ENCODE measurements at places on chromosomes 2 and 18.

GRCh38 chr2:28201671-28202180, 190.9 kb upstream of the FOSL2 start:
- DNase-seq: no peak

- DNase-seq: no peak
These were observed 56.0 kb upstream of the SLC14A2 start for GRCh38 chr18:45559258-45559657.

DNA sequence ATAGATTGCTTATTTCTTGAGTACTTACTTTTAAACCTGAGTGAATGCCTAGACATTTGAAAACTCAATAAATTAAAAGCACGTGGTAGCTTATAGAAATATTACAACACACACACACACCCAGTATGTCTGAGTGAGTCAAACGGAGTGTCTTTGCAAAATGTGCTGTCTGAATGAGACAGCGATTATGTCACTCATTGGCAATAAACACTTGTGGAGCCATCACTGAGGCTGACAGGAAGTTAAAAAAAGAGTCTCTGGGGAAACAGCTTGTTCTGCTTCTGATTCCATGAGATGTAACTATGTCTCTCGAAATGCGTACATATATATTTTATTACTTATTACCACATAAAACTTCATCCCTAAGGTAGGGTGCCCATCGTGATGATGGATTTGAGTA, 22.3 kb upstream of the VPS4B start:
- no peak for DNase-seq

DNA sequence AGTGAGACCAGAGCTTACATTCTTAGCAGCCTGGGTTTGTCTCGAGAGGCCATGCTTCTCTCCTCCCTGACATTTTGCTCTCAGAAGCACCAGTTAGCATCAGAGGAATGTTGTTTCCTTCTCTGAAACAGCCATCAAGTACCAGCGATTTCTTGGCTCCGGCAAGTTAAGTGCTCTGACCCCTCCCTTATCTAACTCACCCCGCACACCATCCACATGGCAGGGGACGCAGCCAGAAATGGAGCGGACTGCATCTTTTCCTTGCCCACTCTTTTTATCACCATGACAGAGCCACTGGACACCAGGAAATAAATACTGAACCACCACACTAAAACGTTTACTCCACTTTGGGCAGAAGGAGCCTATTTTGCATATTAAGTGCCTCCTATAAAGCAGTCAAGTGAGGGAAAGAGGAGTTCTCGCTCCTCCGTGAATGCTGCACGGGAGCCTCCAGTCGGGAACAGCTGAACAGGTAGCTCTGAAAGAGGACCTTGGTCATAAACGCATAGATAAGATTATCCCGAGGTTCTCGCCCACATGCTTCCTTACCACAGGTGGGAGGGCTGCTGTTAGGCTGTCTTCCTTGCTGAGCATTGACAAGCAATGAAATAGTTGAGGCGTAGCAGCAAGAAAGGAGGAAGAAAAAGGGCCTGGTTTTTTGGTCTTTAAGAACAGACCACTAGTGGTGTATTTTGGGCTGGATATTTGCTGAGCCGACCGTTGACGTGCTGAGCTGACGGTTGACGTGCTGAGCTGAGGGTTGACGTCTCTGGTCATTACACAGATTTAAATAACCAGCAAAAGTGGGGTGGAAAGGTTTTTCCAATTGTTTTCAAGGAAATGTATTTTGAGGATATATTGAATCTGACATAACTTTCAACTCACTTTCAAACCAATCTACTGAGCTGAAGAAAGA, 71.4 kb upstream of the ITGB6 start:
- no peak for DNase-seq

DNA sequence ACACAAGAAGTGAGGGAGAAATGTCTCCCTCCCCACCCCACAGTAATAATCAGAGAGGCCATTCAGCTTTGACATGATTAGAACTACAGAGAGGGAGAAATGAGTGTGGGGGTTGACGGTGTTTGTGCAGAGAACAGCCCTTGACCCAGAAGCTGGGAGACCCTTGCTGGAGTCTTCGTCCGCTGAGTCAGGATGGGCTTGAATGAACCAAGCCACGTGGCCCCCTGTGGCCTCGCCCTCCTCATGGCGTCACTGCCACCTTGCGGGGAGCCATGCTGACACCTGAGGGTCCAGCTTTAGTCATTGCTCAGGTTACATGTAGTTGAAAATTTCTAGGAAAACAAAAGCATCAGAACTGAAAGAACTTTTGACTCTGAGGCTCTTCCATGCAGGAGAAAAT, 101.2 kb downstream of the DGKD start:
- DNase-seq: no peak

DNA sequence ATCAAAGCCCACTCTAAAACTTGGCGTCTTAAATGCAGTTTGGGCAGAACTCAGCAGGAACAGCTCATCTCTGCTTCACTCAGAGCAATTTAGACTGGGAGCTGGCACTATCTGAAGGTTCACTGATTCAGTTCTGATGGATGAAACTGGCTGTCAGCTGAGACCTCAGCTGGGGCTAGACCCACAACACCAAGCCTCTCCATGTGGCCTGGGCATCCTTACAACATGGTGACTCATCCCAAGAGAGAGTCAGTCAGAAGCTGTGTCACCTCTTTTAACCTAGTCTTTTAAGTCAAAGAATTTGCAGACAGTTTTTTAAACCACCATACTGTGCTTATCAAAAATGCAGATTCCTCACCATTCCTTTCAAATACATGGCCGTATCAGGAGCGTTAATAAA, 62.6 kb upstream of the ZNF397 start:
- no peak for DNase-seq

DNA sequence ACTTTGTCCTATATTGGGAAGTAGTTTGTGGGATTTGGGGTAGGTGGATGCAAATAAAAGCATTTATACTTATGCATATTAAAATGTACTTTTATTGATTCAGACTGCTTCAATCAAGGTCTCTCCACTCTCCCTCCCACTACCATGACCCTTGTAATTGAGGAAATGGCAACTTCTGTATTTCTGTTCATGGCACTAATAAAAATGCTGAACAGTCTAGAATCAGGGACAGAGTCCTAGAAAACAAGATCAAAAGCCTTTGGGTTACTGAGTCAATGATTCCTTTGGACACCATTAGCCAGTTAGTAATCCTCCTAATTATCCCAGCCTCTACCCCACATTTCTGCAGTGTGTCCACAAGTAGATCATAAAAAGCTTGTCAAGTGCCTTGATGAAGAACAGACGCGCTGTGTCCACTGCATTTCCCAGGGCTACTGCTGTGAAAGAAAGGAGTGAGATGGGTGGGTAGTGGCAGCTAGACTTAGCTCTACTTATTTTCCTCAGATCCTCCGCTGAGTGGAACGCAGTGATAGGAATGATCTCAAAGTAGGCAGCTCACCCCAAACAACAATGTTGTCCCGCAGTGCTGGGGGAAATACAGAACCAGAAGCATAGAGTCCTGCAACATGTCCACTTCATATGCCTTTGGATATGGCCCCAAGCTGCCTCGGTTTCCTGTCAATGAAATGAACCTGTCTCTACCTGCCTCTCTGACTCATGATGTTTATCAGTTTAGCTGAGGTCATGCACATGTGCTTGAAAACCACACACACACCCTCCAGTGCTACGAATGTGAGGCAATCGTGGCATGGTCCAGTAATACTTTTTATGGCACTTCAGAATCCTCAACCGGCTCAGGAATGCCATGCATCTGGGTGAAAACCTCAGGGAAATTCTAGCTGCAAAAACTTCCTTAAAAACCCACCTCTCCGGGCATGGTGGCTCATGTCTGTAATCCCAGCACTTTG, 115.5 kb downstream of the COL6A3 start:
- DNase-seq: no peak

GRCh38 chr2:1664076-1664605, 80.2 kb downstream of the PXDN start:
- DNase-seq: no peak

GRCh38 chr2:133139847-133140533, 428.3 kb downstream of the NCKAP5 start:
- DNase-seq: no peak

GRCh38 chr18:9838144-9838877, 47.5 kb upstream of the TXNDC2 start:
- DNase-seq: no peak

DNA sequence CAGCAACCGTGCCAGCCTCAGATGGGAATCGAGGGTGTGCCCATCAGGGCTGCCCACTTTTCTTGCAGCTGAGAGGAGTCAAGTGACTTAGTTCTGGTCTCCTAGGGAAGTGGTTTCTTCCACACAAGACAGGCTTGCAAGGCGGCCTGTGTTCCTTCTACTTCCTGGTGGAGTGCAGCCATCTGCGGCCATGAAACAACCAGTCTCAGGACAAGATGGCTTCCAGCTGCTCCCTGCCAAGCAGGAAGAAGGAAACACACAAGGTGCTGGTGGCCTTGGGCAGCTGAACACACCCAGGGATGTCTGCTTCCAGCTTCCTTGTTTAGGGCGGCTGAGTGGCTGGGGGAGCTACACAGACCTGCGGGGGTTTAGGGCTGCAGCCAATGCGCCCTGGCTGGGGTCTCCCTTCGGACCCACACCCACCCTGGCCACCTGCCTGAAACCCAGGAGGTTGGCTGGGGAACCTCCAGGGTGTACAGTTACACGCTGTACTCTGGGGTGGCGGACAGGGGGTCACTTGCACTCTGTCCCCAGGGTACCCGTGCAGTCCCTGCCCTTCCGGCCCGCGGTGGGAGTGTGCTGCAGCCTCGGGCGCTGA, 34.7 kb downstream of the PTPN18 start:
- no peak for DNase-seq

DNA sequence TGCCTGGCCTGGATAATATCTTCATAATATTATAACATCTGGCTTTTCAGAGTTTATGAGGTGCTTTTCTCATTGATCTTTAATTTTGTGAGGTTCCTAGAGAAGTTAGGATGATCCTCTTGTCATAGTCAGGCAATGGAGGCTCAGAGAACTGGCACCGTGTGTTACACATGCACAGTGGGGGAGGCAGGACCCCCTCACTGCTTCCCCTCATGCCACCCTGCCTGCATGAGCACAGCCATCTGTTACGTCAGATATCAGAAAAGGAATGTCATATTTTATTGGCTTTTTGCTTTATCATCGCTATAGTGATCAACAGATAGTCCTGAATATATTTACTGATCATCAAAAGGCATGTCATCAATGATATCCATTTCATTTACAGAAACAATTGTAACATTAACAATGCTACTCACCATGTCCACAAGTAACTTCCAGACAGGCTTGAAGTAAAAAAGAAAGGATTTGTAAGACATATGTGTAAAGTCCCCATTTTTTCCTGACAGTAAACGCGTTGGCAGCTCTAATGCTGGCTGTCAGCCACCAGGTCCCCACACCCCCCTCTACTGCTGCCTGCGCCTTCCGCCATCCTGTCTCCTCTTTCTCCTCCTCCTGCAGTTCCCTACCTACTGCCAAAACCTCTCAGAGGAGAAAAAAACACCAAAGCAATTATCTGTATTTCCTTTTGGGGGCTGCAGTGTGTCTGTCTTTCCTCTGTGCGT, 18.8 kb downstream of the ENOSF1 start:
- DNase-seq: no peak

DNA sequence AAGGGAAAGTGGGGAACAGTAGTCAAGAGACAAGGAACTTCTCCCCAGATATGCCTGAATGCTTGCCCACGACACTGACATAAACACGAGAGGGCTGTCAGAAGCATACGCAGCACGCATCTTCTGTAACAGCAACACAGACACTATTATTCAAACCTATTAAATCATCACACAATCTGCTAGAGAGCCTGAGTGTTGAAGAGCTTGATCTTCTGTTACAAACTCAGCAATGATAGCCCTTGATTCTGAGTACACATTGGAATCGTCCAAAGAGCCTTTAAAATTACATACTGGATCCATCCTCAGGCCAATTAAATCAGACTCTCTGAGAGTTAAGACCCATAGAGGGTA, 111.6 kb downstream of the ZNF521 start:
- no peak for DNase-seq

- no peak for DNase-seq
These were observed 39.6 kb downstream of the MGAT4A start for GRCh38 chr2:98691303-98691702.

- DNase-seq: no peak
These were observed 36.2 kb downstream of the PNO1 start for GRCh38 chr2:68193787-68194372.

GRCh38 chr2:74250189-74250631, 51.8 kb downstream of the MTHFD2 start:
- peak; percentile 2 for DNase-seq

- DNase-seq: peak; percentile 62
These were observed 170.0 kb downstream of the DNAH7 start for GRCh38 chr2:195898505-195899191.

- no peak for DNase-seq
These were observed 28.2 kb downstream of the UBE2F start for GRCh38 chr2:237995036-237995435.

DNA sequence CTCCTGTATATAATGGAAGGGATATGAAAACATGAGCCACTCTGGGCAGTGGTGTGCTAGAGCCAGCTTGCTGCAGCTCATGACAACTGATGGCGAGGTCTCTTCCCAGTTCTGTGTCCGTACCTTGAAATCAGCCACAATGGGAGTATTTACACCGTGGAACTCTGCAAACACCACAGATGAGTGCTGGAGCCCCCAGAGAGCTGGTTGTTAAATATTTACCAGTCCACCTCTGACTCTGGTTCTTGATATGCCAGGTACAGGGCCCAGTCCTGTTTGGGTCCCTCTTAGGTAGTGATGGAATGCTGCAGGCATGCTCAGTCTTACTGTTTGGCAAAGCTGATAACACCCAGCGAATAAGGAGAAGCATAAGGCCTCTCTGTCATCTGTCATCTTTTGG, 116.1 kb upstream of the GLI2 start:
- no peak for DNase-seq

DNA sequence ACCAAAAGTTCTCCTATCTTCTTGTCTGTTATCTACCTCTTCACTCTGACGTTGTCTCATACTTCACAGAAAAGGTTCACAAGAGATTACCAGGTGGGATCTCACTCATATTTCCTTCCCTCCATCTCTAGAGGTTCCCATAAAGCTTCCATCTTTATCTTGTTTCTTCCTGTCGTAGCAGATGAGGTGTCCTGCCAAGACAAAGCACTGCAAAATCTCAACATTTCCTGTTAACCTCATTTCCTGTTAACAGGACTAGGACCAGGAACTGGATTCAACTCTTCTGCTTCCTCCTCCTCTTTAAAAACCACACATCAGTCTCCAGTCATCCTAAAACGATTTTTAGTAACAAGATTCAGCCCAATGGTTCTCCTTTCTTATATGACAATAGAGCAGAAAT, 512.8 kb upstream of the NRP2 start:
- no peak for DNase-seq

DNA sequence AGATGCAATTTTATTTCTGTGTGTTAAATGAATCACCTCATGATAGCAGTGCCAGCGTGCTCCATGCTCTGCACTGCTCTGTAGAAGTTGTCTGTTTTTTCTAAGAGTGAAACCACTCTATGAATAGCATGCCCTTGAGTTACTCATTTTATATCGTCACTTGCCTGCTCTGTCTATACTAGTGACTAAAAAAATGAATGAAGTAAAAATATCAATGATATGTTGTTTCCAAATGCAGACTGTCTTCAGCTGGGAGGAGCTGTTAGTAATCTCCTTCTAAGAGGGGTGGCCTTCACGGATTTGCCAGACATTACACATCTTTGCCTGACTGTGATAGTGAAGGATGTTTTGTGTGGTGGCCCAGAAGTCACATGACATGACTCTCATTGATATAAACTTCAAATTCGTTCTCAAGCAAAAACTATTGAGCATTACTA, 852.1 kb downstream of the CNTNAP5 start:
- DNase-seq: no peak
